CD4-positive, alpha-beta T cell treated with Interleukin-2 at 100 ng/mL for 4 hours (primary cell): ENCODE measurements at places on chromosomes 6 and 20.

- DNase-seq, result peak; percentile 70
Observed at GRCh38 chr6:154276810-154277628, 79.6 kb downstream of the IPCEF1 start.

DNA sequence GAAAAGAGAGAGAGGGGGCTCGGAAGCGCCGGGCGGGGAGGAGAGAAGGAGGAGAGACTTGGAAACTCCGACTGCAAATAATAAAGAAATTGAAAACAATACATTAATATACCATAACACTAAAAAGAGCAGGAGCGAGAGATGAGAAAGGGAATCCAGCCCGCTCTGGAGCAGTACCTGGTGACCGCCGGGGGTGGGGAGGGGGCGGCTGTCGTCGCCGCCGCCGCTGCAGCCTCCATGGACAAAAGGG is 338 bp downstream of the E2F3 start:
- DNase-seq, result no peak

GRCh38 chr20:53707371-53708055 is 113.9 kb upstream of the ZNF217 start:
- DNase-seq, result peak; percentile 43

DNA sequence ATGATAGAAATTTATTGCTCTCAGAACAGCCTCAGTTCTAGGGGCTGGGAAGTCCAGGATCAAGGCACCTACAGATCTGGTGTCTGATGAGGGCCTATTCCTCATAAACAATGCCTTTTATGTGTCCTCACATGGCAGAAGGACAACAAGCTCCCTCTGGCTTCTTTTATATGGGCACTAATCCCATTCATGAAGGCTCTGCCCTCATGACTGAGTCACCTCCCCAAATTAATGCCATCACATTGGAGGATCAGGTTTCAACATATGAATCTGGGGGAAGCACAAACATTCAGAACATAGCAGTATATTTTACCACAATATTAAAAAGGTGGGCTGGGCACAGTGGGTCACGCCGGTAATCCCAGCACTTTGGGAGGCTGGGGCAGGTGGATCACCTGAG is 58.5 kb upstream of the CCN6 start:
- no peak for DNase-seq

DNA sequence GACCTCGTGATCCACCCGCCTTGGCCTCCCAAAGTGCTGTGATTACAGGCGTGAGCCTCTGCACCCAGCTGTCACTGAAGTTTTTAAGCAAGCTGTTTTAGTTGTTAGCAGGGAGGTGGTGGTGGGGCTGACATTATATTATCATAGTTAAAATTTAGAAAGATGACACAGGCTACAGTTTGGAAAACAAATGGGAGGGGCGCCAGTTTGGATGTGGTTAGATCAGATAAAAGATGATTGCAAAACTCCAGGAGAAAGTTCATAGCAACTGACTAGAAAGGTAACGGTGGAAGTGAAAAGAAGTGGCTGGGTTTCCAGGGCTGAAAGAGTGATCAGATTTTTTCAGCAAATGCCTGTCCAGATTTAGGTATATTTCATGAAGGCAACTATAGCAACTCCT is 311.9 kb upstream of the CITED2 start:
- no peak for DNase-seq

DNA sequence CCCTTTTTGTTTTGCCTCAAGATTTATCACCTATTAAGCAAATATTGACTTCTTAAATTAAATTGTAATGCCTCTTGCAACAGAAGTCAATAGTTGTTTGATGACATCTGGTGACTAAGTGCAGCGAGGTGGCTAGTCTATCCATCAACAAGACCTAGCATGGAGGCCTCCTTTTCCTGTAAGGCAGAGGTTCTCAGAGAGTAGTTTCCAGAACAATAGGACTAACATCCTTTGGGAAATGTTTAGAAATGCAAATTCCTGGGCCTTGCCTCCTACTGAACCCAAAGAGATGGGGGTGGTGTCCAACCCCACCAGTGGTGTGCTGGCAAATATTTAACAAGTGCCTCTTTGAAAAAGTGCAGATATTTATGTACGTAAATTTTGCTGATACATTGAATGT is 143.7 kb downstream of the SCP2D1 start:
- no peak for DNase-seq

DNA sequence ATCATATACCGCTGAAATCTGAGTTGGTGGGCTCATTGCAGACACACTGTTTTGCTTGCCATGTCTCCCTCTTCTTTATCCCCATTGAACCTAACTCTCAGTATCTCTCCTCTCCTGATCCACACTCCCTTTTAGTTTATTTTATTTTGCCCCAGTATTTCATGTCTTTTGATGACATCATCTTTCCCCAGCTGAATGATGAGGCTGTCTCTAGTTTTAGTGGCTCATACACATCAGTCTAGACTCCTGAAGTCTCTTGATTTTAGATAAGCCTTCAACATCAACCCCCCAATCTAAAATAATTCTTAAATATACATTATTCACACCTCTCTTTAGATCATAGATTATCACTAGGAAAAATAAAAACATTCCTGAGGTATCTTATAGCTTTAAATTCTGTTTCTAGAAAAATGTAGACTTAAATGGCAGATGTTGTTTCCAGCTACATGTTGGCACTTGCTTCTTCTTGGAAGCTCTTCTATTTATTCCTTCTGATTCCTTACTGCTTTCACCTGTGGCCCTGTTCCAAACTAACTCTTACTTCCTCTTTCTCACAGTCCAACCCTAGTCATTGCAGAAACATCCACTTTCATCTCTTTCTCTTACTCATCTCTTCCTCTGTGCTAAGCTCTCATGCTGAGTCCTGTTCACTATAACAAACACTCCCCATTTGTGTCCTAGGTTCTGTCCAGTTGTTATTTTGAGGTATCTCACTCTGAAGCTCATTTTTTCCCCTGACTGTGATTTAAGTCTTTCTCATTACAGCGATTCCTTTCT is 191.9 kb upstream of the SLC35B3 start:
- no peak for DNase-seq

GRCh38 chr6:29627755-29628418 is 5.1 kb downstream of the GABBR1 start:
- DNase-seq, result peak; percentile 45

DNA sequence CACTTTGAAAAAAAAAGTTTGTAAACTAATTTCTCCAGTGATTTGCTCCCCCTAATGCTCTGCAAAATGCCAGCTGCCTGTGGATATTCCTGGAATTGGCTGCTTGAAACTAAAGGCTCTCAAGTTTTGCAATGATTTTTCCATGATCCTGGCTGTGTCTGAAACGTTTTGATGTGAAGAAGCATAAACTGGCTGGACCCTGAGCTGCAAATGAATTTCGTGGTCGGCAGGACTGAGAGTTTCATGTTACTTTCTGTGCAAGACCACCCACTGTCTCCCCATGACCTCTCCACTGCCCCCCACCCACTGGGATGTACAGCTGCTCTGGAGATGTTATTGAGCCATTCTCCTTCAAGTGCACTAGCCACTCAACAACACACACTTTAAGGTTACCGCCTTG is 171.3 kb upstream of the SSTR4 start:
- DNase-seq, result no peak

DNA sequence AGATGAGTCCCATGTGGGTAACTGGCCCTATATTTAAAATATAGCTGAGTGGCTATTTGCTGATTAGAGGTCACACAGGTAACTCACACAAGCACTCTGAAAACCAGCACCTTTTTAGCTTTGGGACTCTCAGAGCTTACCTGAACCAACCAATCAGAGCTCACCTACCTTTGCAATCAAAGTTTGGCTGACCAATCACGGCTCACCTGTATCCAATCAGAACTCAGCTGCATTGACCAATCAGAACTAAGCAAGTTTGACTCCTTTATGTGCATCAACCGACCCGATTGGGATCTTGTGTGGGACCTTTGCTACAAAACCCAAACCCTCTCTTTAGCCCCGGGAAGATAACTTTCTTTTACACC is 106.8 kb upstream of the NXT1 start:
- no peak for DNase-seq

GRCh38 chr6:148934539-148934938 is 187.7 kb downstream of the UST start:
- no peak for DNase-seq

DNA sequence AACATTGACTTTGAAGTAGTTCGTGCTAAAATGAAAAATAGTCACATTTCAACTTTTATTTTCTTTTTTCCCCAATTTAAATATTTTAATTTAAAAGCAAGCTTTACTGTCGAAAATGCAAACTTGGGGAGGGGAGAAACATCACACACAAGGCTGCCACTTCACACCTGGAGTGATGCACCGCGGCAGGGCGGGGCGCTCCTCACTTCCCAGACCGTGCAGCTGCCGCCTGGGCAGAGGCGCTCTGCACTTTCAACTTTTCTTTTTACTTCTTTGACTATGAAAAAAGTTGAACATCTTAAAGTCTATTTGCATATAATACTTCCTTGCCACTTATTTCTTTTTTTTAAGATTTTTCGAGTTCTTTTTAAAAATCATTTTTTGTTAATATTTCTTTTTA is 993.3 kb upstream of the GJE1 start:
- DNase-seq, result no peak
